ENCODE measurements at places on chromosomes 7 and 10. TPM values are rescaled to one million over a fixed set of nuclear protein-coding genes. Genes with fewer than 3 reads are reported as not detected.
A peak's percentile ranks its signal among the peaks of the same experiment; 100 is the strongest.

- H3K4me3 ChIP-seq = no peak overlapping the region
- no peaks in the 10 kb centered on the region for H3K4me1 ChIP-seq
- H3K36me3 ChIP-seq = no peaks in the 10 kb centered on the region
- no peak for DNase-seq
Measured at GRCh38 chr10:57015595-57016318, 654.7 kb upstream of the ZWINT start.

The MMD2 gene
- total RNA-seq = not detected

The GPNMB gene
- total RNA-seq = 139 TPM

The EEPD1 gene
- 4.8 TPM for total RNA-seq

The GGCT gene
- total RNA-seq = 25.6 TPM

DNA sequence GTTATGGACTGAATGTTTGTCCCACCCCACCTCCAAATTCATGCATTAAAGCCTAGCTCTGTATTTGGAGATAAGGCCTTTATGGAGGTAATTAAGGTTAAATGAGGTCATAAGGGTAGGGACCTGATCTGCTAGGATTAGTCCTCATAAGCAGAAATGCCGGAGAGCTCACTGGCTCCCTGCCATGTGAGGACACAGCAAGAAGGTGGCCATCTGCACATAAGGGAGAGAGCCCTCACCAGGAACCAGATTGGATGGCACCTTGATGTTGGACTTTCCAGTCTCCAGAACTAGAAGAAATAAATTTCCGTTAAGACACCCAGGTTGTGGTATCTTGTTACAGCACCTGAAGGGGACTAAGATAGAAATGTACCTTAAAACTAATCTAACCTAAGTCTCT, 816.1 kb upstream of the C7orf33 start:
- DNase-seq = no peak
- H3K27ac ChIP-seq = no peak overlapping the region
- H3K36me3 ChIP-seq = no peaks in the 10 kb centered on the region
- H3K27me3 ChIP-seq = no peaks in the 10 kb centered on the region
- H3K4me3 ChIP-seq = no peak overlapping the region
- H3K4me1 ChIP-seq = peaks cover 4% of the 10 kb centered on the region

DNA sequence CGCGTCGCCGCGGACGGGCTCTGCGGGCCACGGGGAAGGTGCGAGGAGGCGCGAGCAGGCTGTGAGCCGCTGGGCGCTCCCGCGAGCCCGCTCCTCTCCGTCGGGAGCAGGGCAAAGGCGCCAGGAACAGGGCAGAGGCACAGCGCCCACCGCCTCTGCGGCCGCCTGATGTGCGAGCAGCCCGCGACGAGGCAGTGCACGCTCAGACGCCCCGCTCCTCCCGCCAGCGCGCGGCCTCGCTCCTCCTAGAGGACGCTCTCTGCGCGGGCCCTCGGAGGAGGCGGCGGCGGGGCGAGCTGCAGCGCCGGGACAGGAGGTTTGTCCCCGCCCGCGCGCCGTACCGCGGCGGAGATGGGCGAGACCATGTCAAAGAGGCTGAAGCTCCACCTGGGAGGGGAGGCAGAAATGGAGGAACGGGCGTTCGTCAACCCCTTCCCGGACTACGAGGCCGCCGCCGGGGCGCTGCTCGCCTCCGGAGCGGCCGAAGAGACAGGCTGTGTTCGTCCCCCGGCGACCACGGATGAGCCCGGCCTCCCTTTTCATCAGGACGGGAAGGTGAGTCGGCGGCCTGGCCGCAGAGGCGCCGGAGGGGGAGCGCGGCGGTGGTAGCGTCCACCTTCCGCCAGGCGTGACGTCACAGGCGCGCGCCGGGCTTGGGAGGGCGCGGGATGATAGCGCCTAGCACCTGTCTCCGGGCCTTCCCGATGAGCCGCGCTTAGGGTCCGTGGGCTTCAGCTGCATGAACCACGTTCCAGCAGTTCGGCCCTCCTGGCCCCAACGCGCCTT, 731 bp downstream of the LANCL2 start:
- peak overlapping the region; percentile 90 for H3K4me3 ChIP-seq
- H3K36me3 ChIP-seq = no peaks in the 10 kb centered on the region
- DNase-seq = peak; percentile 98
- no peaks in the 10 kb centered on the region for H3K27me3 ChIP-seq
- peak overlapping the region; percentile 98 for H3K27ac ChIP-seq

DNA sequence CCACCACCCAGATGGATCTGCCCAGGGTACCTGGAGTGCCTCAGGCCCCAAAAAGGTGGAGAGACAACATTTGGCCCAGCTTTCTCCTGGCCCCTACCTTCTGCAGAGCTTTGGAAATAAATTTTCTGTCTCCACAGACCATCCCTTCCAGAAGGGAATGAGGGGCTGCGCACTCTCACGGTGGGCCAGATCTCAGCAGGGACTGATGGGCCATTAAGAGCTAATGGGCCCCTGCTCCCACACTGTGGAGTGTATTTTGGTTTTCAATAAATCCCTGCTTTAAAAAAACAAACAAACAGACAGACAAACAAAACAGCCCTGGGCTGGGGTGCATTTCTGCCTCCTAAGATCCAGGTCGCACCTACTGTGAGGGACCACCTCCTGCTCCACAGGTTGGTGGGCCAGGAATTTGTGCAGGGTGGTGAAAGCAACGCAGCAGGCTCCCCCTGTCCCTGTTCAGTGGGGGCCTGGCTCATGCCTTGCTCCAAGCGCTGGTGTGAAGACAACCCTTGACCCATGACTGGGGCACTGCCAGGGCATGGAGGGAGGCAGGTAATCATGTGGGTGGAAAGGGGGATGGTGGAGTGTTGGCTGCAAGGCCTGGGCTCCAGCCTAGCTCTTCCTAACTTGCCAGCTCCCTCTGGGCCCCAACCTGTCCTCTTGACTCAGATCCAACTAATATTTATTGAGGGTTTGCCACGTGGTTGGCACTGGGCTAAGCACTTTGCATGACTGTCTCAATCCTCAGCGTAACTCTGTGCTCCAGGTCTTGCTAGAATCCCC, 88.5 kb downstream of the COL13A1 start:
- no peaks in the 10 kb centered on the region for H3K27me3 ChIP-seq
- no peak for DNase-seq
- H3K36me3 ChIP-seq = peaks cover 4% of the 10 kb centered on the region
- no peak overlapping the region for H3K27ac ChIP-seq
- H3K4me3 ChIP-seq = no peak overlapping the region

The MDFIC gene
- total RNA-seq = 12.7 TPM

The CALN1 gene
- not detected for total RNA-seq

- H3K36me3 ChIP-seq = peaks cover 32% of the 10 kb centered on the region
- H3K4me1 ChIP-seq = peaks cover 5% of the 10 kb centered on the region
- no peak overlapping the region for H3K27ac ChIP-seq
- H3K27me3 ChIP-seq = no peaks in the 10 kb centered on the region
- no peak overlapping the region for H3K4me3 ChIP-seq
Measured at GRCh38 chr7:102189756-102190155, 96.9 kb upstream of the SH2B2 start.

- no peak for DNase-seq
- H3K4me1 ChIP-seq = peaks cover 15% of the 10 kb centered on the region
- no peak overlapping the region for H3K27ac ChIP-seq
- no peaks in the 10 kb centered on the region for H3K27me3 ChIP-seq
- H3K4me3 ChIP-seq = no peak overlapping the region
Measured at GRCh38 chr7:132785870-132786269, 209.6 kb upstream of the PLXNA4 start.

- DNase-seq = peak; percentile 48
- no peak overlapping the region for H3K27ac ChIP-seq
- H3K4me1 ChIP-seq = no peaks in the 10 kb centered on the region
- no peaks in the 10 kb centered on the region for H3K36me3 ChIP-seq
- H3K27me3 ChIP-seq = peaks cover 27% of the 10 kb centered on the region
Measured at GRCh38 chr7:151188252-151188542, 1.1 kb upstream of the ASB10 start.

DNA sequence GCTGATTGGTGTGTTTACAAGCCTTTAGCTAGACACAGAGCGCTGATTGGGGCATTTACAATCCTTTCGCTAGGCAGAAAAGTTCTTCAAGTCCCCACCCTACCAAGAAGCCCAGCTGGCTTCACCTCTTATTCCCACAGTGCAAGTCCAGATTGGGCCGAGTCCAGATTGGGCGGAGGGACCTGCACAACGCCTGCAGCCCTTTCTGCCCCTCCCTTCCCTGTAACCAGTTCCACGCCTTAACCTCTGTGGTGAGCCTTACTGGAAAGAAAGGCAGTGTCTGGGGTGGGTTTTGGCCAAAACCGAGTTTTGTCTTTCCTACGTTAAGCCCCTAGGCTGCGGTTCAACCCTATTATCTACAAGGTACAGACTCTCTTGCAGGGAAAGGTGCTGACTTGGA, 268.7 kb downstream of the ZEB1 start:
- peaks cover 7% of the 10 kb centered on the region for H3K4me1 ChIP-seq
- no peak overlapping the region for H3K27ac ChIP-seq
- H3K36me3 ChIP-seq = peaks cover 11% of the 10 kb centered on the region
- H3K4me3 ChIP-seq = no peak overlapping the region
- DNase-seq = no peak

DNA sequence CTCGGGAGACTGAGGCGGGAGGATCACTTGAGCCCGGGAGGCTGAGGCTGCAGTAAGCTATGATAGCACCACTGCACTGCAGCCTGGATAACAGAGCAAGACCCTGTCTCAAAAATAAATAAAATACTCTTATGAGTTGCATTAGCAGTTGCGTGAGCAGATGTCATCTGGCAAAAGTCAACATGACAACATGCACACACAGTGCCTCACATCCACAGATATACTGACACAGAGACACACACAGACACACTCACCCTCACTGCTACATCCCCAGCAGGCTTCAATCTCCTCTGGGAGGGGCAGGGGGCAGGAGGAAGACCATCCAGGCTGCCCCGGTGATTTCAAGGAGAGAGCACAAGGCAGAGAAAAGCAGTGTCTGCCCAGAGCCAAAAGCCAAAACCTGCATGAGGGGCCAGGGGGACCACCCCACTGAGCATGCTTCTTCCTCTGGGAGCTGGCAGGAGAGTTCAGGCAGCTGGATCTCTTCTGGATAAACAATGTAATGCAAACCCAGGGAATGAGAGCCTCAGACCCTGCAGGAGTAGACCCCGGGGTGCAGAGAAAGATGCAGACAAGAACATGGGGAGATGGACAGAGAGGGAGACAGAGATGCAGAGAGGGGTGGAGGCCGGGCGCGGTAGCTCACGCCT, 9.6 kb upstream of the ELN start:
- H3K27me3 ChIP-seq = no peaks in the 10 kb centered on the region
- H3K4me1 ChIP-seq = peaks cover 72% of the 10 kb centered on the region
- peak overlapping the region; percentile 59 for H3K27ac ChIP-seq
- no peaks in the 10 kb centered on the region for H3K36me3 ChIP-seq

- peak overlapping the region; percentile 22 for H3K27ac ChIP-seq
- peaks cover 52% of the 10 kb centered on the region for H3K4me1 ChIP-seq
- peaks cover 8% of the 10 kb centered on the region for H3K36me3 ChIP-seq
- no peak overlapping the region for H3K4me3 ChIP-seq
- no peak for DNase-seq
Measured at GRCh38 chr7:116776046-116776445, 86.3 kb upstream of the CAPZA2 start.

The MRC1 gene
- not detected for total RNA-seq

- H3K27ac ChIP-seq = no peak within 1 kb of the TSS
- no peak within 1 kb of the TSS for H3K4me3 ChIP-seq
- peaks cover 3% of the 10 kb centered on the region for H3K36me3 ChIP-seq
- H3K4me1 ChIP-seq = peaks cover 13% of the 10 kb centered on the region
- peaks cover 6% of the 10 kb centered on the region for H3K27me3 ChIP-seq
Measured at GRCh38 chr10:127549009-127549408, at the start of gene NPS. Gene NPS, plus strand, starts transcription at chr10:127549309. Its CDS starts 60 bp downstream, at chr10:127549369.

- peaks cover 14% of the 10 kb centered on the region for H3K36me3 ChIP-seq
- DNase-seq = no peak
- peak overlapping the region; percentile 100 for H3K27ac ChIP-seq
- no peaks in the 10 kb centered on the region for H3K27me3 ChIP-seq
- H3K4me1 ChIP-seq = peaks cover 45% of the 10 kb centered on the region
Measured at GRCh38 chr7:108568801-108569380, 615 bp downstream of the THAP5 start.

The BHLHA15 gene
- 1.2 TPM for total RNA-seq

GRCh38 chr7:106626376-106627164, 34.4 kb downstream of the CCDC71L start:
- no peaks in the 10 kb centered on the region for H3K27me3 ChIP-seq
- no peak overlapping the region for H3K27ac ChIP-seq
- DNase-seq = no peak
- H3K4me1 ChIP-seq = peaks cover 28% of the 10 kb centered on the region
- peaks cover 4% of the 10 kb centered on the region for H3K36me3 ChIP-seq

GRCh38 chr10:30804478-30805055, 175.0 kb upstream of the LYZL2 start:
- DNase-seq = no peak
- peaks cover 20% of the 10 kb centered on the region for H3K4me1 ChIP-seq
- no peaks in the 10 kb centered on the region for H3K36me3 ChIP-seq
- H3K4me3 ChIP-seq = no peak overlapping the region
- H3K27ac ChIP-seq = no peak overlapping the region
- H3K27me3 ChIP-seq = no peaks in the 10 kb centered on the region
